Epithelial cell of esophagus (primary cell): ENCODE measurements at places on chromosomes 2 and 18.

- no peak for DNase-seq
Observed at GRCh38 chr2:5507367-5507766, 184.8 kb upstream of the SOX11 start.

DNA sequence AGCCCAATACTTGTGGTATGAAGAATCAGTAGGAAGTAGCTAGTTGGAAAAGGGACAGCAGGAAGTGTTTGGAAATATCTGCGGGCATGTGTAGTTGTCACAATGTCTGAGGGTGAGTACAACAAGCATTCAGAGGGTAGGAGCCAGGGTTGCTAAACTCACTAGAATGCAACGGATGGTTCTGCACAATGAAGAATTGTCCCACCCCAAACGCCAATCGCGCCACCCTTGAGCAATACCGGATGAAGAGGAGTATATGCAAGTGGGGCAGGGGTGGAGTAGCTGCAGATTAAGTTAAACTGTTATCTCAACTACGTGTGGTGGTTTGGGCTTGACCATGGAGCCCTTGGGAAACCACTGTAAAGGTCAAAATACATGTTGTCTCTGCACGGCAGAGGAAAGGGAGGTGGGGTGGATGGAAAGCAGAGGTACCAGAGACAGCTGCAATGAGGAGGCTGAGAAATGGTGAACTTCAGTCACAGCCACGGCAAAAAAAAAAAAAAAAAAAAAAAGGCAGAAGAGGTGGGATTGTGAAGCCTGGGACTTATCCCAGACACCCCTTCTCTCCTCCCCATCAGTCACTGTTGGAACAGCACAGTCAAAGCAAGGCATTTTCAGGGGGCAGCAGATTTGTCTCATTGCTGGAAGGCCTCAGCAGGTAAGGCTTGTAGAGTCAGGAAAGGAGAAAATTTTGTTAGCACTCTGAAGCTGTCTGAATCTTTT, 5.2 kb downstream of the CCL20 start:
- DNase-seq = no peak

DNA sequence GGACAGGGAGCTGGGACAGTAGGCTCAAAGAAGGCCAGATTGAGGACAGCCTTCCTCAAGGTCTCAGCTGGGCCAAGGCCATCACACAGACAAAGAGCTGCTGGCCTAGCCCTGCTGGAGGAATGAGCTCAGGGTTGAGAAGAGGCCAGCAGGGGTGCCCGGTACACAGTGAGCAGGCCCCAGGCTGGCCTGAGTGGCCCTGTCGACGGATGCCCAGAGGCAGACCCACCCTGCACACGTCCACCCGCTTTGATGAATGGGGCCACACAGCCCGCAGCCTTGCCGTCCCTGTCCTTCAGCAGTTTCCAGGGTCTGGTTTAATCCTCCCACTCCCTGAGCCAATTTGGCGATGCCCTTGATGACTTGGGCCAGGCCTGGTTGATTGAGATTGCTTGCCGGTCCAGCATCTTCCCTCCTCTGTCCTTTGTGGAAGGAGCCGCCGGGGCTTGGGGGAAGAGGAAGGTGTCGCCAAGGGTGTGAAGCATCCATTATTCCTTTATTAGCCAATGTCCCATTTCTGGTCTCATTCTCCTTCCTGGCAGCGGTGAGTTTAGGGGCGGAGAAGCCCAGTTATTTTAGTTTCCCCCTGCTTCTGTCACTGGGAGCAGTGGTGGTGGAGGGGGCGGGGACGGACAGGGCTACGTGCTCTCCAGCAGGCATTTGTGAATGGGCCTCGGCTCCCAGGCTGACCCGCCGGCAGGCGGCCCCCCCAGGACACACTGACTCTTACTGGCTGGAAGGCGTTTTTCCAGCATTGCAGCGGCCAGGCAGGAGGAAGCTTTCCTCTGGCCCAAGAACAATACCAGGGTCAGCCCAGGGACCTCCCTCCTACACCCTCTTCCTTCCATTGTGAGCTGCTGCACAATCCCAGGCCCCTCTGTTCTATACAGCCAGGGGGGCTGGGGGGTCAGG, 141.8 kb downstream of the CTIF start:
- DNase-seq = no peak

DNA sequence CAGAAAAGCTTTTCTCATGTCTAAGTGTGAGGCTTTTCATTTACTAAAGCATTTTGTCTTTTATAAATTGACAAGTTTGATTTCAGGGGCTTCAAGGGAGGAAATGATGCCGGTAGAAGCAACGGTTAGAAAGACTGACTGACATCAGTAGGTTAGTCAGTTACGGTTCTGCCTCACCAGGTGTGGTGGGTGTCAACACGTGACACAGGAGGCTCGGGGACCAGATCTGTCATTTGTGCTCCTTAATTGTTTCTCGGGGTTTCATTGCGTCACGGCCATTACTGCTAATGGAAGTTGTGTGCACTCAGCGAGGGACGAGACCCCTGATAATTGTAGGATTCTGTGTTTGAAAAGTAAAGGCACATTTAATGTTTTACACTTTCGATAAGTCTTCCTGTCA, 18.9 kb upstream of the PTPRM start:
- DNase-seq = no peak

DNA sequence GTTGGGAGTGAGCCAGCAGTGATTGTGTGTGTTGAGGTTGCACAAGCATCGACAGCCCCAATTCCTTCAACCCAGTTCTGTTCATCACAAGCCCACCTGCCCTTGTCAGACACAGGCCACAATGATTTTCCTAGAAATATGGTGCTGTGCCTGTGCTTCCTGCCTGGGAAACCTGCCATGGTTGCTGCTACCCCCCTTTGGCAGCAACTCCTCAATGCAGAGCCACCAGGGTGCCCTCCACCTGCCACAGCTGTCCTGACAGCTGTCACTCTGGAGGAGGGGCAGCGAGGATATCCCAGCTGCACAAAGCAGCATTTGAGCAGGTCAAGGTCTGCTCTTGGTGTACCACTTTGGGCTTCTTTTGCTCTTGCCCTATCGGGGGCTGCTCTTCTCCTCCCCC, 27.1 kb downstream of the SMIM21 start:
- DNase-seq = no peak

- peak; percentile 64 for DNase-seq
Observed at GRCh38 chr2:50515638-50516037, 516.3 kb downstream of the NRXN1 start.

DNA sequence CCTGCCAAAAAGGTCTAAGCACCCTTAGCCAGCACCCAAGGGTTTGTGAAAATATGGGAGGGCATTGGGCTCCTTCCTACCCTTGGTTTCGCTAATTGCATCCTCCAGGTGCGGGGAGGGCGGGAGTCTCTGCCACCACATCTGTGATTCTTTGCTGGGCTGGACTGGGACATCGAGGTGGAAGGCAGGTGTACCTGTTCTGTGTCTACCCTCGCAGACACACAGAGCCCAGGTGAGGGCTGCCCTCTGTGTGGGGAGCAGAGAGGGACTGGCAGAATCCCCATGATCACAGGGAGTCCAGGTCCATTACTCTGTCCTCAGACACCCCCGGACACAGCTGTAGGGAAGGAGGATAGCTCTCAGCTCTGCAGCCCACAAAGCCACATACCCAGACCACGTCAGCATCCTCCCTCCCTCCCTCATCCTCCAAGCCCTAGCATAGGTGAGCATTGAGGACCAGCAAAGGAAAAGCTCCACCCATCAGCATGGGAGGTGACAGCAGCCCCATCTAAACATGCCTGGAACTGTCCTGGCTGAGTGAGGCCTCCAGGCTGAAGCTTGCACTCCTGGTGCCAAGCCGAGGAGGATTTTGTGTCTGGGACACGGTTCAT, 49.8 kb downstream of the PLB1 start:
- DNase-seq = peak; percentile 97

DNA sequence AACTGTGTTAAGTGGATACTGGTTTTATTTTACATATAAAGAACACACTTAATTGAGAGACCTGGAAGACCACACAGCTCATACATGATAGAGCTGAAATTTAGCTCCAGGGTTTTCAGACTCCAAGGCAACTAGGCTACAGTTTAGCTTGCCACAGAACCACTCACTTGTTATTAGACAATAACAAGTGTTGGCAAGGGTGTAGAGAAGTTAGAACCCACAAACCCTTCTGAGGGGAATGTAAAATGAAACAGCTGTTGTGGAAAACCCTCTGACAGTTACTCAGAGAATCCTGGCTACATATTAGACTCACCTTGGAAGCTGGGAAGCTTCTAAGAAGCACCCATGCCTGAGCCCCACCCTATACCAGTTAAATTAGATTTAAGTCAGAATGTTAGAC, 75.3 kb downstream of the MAP3K20 start:
- DNase-seq = no peak

- no peak for DNase-seq
Observed at GRCh38 chr2:134573085-134573370, 145.8 kb downstream of the TMEM163 start.

DNA sequence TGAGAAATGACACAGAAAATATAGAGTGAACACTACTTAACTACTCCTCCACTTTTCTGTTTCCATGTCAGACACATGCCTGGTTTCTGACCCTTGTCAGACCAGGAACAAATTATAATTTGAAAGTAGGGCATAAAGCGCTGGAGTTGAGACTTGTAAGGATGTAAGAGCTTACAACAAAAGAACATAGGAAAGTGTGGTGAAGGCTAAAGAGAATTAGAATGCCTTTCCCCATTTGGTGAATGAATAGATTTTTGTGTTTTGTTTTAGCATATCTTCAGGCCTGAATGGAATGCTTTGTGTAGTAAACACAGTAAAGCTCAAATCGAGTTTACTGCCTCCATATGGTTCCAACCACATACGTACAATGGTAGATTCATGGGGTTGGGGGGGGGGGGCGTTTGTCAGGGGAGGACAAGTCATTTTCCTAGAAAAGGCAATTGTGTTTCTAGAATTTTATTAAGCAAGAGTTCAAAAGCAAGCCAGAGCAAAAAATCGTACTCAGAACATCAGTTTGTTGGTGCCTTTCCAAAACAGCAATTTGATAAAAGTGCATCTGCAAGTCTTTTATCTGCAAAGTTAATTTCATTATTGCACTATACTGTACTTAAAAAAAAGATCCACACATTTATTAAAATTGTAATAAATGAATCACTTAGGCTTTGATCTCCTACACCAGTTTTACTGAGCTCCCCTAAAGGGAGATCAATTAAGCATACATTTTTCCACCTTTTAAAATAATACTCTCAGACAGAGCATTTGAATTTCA, 30.9 kb downstream of the NRXN1 start:
- DNase-seq = no peak

- DNase-seq = peak; percentile 66
Observed at GRCh38 chr18:9025091-9025838, 77.2 kb upstream of the NDUFV2 start.

DNA sequence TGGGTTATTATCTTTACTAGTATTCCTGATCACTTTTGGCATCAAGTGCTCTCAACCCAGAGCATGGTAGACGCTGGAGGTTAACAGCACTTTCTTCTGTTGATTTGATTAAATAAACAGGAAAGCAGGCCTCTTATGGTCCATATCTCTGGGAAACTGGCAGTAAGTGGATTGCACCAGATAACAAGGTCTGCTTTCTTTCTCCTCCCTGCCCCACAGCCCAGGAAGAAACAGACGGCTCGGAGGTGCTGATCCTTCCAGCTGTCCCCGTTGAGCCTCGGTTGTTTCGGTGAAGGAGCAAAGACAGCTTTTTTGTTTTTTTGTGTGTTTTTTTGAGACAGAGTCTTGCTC, 100.8 kb upstream of the KCTD1 start:
- DNase-seq = no peak

- DNase-seq = no peak
Observed at GRCh38 chr18:74110976-74111375, 36.7 kb downstream of the FBXO15 start.

DNA sequence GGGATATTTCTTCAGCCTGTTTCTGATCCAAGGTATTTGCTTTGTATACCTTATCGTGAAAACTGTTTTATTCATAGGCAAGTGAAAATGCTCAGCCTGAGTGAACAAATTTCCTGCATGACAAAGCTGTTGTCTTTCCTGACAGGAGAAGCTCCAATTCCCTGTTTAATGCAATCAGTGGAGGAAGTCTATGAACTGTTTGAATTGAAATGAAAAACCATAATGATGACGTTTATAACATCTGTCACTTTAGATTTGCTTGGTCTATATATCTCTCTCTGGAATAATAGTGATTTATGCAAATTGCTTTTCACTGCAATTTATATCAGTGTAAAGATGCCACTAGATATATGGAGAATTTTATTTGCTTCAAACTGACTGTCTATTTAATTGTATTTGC, 239.4 kb upstream of the HNMT start:
- DNase-seq = no peak

DNA sequence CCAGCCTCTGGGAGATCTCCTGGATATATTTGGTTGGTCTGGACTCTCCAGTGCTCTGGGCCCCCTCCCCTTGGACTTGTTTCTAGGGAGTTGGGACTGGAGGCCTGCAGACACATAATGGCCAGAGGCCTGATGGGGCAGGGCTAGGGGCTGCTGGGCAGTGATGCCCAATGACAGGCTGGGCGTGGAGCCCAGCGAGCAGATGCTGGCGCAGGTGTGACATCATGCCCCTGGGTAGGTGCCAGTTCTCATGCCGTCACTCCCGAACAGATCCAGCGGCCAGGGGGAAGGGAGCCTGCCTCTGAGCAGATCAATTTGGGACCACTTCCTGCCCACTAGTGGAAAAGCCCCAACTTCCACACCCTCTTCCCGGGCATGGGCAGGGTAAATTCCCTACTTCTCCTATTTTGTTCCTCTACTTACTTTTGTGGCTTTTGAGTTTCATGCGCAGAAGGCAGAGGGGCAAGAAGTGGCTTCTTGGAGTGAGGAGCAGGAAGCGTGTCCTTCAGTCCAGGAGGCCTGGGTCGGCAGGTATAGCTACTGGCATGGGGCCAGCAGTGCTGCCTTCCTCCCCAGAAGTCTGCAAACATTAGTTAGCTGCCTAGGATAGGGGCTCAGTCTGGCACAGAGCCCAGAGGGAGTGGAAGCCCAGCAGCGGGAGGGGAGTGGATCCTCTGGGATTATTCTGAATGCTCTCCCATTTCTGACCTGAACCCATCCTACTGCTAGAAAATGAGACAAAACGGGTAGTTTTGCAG, 6.1 kb downstream of the MPV17 start:
- DNase-seq = no peak

- peak; percentile 45 for DNase-seq
Observed at GRCh38 chr2:74507926-74508520, 528 bp upstream of the PCGF1 start.

GRCh38 chr2:229330952-229331351, 59.9 kb upstream of the PID1 start:
- no peak for DNase-seq

GRCh38 chr2:237262838-237263771, 150.9 kb downstream of the COL6A3 start:
- DNase-seq = peak; percentile 84

- DNase-seq = no peak
Observed at GRCh38 chr2:186559370-186559769, 30.5 kb upstream of the ITGAV start.

DNA sequence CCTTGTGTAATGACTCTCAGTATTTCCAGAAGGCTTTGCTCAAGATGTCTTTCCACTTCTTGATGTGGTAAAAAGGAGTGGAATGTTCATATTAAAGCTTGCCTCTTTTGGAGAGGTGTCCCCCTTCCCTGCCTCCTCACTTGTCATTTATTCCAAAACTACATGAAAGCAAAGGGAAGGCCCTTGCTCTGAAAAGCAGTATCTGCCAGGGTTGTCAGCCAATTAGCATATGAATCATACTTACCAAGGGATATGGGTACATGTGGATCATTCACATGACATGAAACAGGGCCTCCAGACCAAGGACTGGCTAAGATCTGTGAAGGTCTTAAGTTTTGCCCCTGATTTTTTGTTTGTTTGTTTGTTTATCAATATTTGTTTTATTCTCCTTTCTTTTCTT, 31.3 kb downstream of the ANXA4 start:
- DNase-seq = peak; percentile 63

GRCh38 chr2:54455563-54456361, at the start of gene SPTBN1:
SPTBN1 (plus strand) TSS chr2:54456327; CDS start chr2:54526419, 70,092 bp downstream.
- peak; percentile 53 for DNase-seq
